Activated CD4-positive, alpha-beta T cell treated with anti-CD3 and anti-CD28 coated beads, Interleukin-2, Interleukin-4, amounts not matched to agents 100 ng/mL and 50 ng/mL, durations not matched to agents 16 hours and 8 hours (primary cell): ENCODE measurements at places on chromosomes 3 and 15.

DNA sequence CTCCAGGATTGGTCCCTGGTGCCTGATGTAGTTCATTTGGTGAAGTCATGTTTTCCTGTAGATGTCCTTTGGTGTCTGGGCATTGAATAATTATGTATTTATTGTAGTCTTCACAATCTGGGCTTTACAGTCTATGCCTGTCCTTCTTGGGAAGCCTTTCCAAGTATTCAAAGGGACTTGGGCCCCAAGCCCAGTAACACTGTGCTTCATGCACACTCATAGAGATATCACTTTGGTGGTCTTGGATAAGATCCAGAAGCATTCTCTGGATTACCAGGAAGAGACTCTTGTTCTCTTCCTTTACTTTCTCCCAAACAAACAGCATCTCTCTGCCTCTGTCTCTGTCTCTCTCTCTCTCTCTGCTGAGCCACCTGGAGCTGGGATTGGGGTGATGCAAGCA, 281.1 kb upstream of the GOLGA6L4 start:
- no peak for DNase-seq

DNA sequence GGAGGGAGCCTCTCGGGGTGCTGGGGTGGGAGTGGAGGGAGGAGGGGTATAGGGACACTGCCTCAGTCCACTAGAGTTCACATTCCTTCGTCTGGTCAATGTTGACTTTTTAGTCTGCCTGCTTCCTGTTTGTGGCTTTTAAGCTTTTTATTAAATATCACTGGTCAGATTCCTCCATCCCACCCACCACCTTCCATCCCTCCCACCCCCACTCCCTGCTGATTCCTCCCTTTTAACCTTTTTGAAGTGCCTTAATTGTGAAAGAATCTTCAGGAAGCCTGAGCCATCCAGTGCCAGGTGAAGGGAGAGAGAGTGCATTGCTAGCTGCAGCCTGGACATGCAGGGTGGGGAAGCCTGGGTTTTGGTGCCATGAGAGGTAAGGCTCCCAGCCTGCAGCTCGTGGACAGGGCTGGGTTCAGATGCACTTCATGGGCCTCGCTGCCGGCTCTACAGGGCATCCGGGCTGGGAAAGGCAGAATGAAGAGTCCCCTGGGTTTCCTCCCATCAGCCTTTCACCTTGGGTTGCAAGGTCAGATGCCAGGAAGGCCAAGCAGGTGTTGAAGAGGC, 105.9 kb downstream of the DNAJB8 start:
- no peak for DNase-seq

DNA sequence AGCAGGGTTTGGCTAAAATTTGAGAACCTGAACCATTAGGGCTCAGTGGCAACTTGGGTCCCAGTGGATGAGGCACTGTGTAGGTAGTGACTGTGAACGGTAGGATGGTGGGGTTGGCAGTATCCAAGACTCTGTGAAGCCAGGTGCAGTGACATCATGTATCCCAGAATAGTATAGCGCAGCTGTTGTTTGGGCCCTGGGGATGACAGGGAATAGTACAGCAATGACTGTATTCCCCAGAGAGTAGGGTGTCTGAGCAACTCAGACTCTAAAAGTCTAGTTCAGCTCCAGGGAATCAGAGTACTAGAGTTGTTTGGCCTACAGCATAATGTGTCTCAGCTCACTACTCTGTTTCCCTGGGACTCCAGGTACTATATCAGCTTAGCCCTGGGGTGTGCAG, 20.7 kb upstream of the PPP2R3A start:
- no peak for DNase-seq

DNA sequence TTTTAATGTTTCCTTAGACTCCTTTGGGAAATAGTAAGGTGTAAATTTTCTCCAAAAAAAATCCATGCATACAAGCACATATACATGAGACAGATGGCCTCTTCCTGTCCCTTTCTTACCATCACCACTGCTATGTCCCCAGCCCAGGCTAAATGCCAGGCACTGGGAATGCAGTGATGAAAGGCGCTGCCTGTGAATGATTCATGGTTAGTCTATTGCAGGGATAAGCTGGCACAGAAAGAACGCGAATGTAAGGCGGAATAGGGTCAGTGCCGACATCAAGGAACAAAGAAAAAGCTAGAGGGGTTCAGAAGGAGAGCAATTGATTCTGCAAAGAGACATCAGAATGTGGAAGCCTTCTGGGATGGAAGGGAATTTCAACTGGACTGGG, 36.2 kb upstream of the CFAP161 start:
- DNase-seq: no peak

DNA sequence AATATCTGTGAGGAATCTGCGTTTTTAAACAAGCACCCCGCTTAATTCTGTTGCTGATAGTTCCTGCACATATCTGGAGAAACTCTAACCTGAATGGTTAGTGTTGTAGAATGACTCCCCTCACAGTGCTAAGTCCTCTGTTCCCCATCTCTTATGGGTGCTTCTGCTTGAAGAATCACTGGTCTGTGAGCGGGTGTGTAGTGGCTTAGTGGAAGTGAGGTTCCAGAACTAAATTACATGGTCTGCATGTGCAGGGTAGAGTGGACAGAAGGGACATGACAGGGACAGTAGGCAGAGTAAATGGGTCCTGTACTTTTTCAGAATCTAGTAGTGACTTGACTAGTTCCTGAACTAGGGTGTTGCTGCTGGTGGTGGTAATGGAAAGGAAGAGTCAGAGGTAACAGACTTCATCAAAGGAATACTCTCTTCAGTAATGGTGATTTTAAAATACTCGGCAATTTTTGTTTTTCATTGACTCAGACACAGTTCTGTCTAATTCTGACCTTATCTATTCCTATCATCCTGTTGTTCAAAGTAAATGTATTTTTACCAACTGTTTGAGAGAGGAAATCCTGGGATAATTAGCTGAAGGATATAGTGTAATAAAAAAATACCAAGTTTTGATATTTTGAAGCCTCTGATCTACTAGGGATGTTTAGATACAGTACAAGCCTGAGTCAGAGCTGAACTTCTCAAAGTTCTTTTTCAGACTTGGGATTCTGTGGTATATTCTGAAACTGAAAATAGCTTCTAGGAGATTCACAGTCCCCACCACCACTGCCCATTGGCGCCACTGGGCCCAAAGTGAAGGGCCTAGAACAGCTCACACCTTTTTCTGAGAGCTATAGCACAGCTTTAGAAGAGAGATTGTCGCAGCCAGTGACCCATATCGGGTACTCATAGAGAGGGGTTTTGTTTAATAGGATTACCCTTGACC, 55.5 kb downstream of the FNDC3B start:
- DNase-seq: peak; percentile 48

- no peak for DNase-seq
These were observed 20.8 kb downstream of the VGLL4 start for GRCh38 chr3:11622586-11623550.

- DNase-seq: no peak
These were observed 93.5 kb downstream of the SERPINI1 start for GRCh38 chr3:167829071-167829470.

- peak; percentile 13 for DNase-seq
These were observed 907 bp downstream of the PLXNA1 start for GRCh38 chr3:126983653-126984390.

GRCh38 chr3:121974601-121975111, 47.4 kb downstream of the ILDR1 start:
- DNase-seq: no peak

GRCh38 chr3:112776000-112776399, 70.7 kb downstream of the CD200R1L start:
- no peak for DNase-seq
